Activated naive CD4-positive, alpha-beta T cell (primary cell): ENCODE measurements at places on chromosomes 4 and X.

- DNase-seq = no peak
Measured at GRCh38 chrX:112779139-112779538, 61.5 kb downstream of the AMOT start.

DNA sequence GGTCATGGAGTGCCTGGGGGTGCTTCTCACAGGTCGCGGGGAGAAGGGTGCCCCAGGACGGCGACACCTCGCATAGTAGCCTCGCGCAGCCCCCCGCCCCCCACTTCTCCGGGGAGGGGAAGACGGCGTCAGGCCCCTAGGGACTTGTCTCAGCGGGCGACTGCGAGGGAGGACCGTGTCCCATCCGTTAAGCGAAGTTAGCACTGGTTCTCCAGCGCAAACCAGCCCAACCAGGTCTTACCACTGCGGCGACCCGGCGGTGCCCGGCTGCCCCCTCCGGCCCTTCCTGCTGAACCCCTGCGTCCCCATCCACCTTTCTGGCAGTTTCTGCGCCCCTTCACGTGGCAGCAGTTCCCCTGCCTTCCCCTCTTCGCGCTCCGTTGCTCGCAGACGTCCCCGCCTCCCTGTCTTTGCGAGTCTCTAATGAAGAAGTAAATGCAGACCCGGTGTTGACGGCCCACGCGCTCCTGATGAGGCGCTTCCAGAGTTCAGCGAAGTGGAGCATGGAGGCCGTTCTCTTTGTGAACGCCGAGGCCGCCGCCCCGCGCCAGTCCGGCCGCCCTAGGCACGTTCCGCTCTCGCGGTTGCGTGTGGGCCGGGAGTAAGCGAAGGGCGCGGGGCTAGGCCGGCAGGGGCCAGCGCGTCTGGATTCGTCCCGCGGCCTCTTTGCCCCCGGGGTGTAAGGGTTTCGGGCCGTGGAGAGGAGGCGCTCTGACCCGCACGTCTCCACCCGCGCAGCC is 3.0 kb downstream of the SLIT2 start:
- no peak for DNase-seq

DNA sequence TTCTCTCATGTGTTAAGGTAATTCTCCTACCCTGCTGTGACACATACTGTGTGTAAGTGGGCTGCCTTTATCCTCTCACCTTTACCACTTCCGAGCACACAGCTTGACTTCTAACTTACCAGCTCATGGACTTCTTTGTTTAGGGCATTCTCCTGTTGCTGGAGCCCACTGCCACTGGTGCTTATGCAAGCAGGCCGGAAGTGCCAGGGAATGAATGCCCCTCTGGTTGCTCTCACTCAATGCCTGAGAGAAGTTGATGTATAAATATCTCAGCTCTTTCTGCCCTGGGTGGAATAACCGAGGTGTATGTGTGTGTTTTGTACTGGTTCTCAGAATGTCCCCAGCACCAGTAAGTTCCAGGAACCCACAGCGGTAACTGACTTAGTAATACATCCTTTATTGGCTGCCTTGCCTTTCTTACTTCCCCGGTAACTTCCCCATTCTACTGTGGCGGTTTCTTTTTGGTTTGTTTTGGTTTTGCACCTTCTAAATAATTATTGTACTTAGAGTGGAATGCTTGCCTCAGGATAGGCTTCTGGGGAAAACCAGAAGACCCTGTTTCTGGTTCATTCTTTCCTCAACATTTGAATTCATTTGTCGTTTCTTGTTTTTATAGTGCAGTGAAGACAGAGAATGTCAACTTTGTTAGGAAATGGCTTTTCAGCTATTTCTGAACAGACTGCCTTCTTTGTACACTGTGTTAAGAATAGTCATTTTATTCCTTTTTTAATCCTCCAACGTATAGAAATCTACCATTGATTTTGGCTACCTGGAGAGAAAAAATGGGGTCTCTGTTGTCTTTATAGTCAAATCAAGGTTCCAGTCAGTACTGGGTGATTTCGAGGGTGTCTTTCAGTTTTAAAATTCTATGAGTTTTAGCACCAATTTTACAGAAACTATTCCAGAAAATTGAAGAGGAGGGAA is 45.4 kb downstream of the CXorf58 start:
- peak; percentile 0 for DNase-seq

GRCh38 chr4:16437836-16438235 is 211.6 kb upstream of the TAPT1 start:
- no peak for DNase-seq

DNA sequence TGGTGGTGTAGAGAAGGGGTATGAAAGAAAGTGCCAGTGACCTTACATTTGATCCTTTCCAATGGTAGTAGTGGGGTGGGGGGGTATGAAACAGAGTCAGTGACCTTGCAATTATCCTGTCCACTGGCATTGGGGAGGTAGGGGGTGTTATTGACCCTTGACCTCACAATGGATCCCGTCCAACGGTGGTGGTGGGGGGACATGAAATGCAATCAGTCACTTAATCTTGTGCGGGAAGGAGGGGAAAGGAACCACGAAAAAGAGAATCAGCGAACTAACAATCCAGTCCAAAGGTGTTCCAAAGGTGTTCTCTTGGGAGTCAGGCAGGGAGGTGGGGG is 619 bp upstream of the PDK3 start:
- no peak for DNase-seq

- DNase-seq = no peak
Measured at GRCh38 chr4:101682946-101683345, 107.6 kb upstream of the BANK1 start.

DNA sequence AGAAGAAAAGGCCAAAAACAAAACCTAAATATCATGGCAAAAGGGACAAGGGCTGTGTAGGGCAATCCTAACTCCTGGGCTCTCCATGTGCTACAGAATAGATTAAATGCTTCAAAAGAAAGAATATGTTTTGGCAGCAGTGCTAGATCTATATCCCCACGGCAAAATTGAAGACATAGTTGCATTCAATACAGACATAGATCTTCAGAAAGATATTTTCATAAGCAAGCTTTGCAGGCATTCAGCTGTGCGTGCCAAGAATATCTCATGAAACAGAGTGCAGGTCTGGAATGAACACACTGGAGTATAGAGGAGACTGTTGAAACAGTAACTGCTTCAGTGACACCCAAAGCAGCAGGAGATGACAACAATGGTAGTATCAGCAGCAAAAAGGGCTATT is 1476.9 kb downstream of the ARAP2 start:
- no peak for DNase-seq

- DNase-seq = no peak
Measured at GRCh38 chr4:138317175-138317748, 75.1 kb upstream of the SLC7A11 start.

DNA sequence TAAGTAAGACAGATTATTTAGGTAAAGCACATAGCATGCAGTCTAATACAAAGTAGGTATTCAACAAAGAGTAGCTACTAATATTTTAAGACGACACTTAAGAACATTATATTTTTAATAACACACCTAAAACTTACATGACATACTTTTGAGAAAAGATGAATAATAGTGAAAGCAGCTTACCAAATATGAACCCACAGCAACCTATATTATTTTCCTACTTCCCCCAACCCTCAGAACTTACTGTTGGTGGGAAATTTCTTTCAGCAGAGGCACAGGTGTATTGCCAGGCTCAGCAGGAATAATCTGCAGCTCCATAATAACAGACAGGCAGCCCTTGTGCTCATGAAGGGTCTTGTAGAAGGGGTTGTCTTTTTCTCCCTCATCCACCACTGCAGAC is 498.9 kb downstream of the GLUD2 start:
- no peak for DNase-seq

DNA sequence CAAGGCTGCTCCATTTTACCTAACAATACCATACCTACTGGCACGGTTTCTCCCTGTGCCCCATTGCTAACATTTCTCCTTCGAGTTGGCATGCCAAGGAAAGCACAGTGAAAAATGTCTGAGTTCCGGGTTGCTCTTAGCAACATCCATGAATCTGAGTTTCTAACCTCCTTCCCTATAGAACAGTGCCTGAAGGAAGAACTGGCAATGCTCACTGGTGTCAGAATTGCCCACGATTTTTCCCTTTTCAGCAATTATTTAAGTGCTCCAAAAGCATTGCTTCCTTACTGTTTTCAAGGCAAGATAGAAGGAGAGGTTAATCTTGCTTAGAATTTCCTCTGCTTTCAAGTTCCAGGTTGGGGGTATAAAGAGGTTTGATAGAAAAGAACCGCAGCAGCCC is 75.1 kb downstream of the SORBS2 start:
- DNase-seq = no peak

DNA sequence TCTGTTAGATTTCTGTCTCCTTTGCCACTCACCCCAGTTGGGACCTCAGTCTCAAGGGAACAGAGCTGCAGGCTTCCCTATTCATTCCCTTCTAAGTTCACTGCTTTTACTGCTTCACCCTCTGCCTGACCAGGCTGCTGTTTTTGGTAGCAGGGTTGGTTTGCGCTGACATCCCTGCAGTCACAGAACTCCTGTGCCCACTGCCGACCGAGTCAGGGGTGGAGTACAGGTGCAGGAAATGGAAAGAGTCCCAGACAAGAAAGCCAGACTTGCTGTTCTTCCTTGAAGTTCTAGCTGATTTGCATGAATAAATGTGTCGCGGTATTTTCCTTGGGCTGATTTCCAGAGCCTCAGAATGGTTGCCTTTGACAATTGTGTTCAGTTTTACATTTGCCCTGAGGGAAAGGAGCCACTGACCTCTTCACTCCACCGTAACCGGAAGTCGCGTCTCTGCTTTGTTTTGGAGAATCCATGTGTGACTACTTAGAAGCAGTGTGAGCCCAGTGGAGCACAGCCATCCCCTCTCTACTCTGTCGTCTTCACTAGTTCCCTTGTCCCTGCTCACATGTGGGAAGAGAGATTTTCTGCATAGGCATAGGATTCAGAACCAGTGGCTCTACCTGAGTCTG is 84.8 kb downstream of the TNIP2 start:
- DNase-seq = no peak

DNA sequence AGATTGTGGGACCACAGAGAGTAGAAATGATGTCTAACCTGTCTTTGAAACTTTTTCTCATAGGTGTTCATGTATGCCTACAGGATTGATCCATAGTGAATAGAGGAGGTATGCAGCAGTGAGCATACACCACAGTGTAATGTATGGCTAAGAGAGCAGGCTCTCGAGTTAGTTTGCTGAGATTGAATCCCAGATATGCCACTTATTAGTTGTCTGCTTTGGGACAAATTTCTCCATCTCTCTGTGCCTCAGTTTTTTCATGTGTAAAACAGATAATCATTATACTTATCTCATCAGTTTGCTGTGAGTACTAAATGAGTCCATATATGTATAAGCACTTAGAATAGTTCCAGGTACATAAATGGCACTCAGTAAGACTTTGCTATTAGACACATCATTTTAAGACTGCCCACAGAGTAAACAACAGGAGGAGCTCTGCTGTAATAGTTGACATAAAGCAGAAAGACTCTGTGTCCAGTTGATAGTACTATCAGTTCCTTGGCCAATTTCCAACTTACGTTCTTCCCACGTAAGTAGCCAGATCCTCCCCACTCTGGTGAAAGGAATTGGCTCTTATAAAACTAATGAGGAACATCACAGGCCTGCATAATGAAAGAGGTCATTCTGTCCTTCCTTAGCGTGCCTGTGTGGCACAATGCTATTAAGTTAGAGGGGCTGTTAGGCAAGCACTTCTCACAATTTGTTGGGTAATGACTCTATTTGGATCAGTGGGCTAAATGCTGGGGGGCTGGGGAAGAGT is 20.7 kb upstream of the RNF150 start:
- DNase-seq = no peak

DNA sequence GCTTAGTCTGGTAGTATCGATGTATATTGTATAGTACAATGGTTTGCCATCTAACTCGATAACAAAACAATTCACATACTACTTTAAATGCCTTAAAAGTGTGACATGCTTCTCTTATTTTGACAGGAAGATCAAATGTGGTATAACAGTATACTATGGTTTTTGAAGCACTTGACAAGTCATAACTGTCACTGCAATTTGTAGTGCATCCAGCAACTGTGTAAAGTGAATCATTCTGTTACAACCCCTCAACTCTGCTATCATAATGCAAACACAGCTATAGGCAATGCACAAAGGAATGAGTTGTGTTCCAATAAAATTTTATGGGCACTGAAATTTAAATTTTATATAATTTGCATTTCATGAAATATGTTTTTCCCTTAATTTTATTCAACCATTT is 14.0 kb downstream of the RAP1GDS1 start:
- DNase-seq = no peak
